ENCODE measurements at places on chromosomes 3 and 15.

DNA sequence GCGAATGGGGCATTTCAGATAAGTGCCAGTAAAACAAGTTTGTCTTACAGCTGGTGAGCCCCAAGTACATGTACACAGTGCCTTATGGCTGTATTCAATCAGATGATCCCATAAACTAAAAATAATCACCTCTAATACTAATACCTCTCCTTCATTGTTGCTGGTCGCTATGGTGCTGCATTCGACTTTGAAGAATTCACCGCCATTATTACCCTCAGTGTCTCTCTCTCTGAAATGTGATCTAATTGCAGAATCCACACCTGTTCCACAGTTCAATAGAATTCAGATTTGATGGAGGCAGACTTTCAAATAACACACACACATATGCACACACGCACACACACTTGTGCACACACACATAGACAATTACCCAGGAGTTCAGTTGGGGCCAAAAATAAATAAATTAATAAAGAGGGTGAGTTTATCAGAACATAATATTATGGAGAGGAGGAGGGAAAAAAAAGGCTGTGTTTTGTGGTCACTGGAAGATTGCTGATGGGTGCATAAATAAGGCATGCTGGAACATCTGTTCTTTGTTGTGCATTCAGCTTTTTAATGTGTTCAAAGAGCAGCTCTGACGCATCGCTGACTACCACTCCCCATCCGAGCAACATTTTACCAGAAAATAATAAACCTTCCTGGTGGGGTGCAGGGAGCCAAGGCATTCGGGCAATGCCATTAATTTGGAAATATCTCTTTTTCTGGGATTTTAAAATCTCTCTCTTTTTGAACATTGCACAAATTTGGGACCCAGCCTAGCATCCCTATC, 235.7 kb downstream of the SATB1 start:
- no peak for DNase-seq

DNA sequence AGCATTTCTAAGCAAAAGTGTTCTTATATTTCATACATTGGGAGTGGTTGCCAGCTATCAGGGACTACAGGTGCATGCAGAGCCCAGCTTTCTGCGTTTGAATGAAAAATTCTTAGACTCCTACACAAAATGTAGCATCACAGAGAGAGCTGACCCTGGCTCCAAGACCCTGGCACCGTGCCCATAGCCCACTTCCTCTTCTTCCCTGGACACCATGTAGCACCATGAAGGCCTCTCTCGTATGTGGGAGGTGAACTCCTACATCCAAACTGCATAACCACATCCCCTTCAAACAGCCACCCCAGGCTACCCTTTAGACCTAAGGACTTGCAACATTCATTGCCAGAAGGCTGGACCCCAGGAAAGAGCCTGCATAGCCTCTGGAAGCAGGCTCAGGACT, 35.8 kb upstream of the ATOSA start:
- no peak for DNase-seq

GRCh38 chr3:190616637-190617036, 102.8 kb downstream of the IL1RAP start:
- DNase-seq: no peak

- DNase-seq: no peak
Observed at GRCh38 chr3:13266651-13267362, 153.3 kb downstream of the NUP210 start.

Data from right renal cortex interstitium (tissue), 3 donors.